ENCODE measurements at places on chromosomes 6 and 20. TPM values are rescaled to one million over a fixed set of nuclear protein-coding genes. Genes with fewer than 3 reads are reported as not detected.

Gene SUMO4
- total RNA-seq, result 11.4 TPM

DNA sequence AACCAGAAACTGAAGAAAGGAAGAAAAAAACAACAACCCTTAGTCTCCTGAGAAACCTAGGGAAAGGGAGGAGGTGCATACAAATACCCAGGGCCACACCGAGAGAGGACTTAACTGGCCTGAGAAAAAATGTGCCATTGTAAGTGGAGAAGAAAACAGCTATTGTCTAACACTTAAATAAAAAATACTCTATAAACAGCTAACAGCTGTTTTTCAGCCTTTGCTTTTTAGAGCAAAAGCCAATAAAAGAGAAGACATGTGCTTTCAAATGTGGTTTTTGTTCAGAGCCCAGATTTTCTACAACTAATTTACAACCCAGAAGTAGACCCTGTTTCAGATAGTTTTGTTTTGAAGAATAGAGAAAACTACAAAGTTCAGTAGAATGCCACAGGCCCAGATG lies 56.0 kb upstream of the SLC22A16 start:
- peaks cover 26% of the 10 kb centered on the region for H3K4me1 ChIP-seq
- H3K4me3 ChIP-seq, result no peak overlapping the region
- H3K27me3 ChIP-seq, result peaks cover 5% of the 10 kb centered on the region
- H3K27ac ChIP-seq, result no peak overlapping the region
- no peak for DNase-seq
- H3K36me3 ChIP-seq, result no peaks in the 10 kb centered on the region

DNA sequence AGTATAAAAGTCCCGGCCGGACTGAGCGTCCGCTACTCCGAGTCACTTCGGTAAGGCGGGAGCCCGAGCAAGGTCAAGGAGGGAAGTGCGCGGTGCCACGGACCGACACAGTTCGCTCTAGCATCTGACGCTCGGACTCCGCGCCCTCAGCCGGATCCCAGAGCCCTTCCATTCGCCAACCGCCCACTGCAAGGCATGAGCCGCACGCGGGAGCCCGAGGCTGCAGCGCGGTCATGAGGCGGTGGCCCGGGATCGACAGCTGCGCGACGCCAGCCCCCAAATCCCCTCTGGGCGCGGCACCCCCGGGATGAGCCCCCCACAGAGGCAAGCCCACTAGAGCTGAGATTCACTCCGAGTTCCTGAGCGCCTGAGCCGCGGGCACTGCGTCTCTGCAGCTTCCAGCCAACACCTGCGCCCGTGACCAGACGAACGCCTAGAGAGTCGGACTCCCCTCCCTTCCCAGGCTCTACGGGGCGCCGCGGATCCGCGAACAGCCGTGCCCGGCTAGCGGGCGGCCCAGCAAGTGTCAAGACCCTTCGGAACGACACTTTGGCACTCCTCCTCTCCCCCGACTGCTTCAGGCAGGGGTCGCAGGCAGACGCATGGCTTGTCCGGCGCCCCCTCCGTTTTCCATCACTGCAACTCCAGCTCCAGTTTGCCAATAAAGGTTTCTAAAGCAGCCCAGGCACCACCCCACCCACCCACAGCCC lies 725 bp upstream of the ISM1 start:
- H3K27ac ChIP-seq, result peak overlapping the region; percentile 39
- H3K27me3 ChIP-seq, result peaks cover 40% of the 10 kb centered on the region
- no peak for DNase-seq
- peak overlapping the region; percentile 88 for H3K4me3 ChIP-seq
- H3K4me1 ChIP-seq, result peaks cover 19% of the 10 kb centered on the region

Gene DUSP22
- 26.9 TPM for total RNA-seq

Gene TDRD6
- not detected for total RNA-seq

Gene SRMS
- total RNA-seq, result not detected

DNA sequence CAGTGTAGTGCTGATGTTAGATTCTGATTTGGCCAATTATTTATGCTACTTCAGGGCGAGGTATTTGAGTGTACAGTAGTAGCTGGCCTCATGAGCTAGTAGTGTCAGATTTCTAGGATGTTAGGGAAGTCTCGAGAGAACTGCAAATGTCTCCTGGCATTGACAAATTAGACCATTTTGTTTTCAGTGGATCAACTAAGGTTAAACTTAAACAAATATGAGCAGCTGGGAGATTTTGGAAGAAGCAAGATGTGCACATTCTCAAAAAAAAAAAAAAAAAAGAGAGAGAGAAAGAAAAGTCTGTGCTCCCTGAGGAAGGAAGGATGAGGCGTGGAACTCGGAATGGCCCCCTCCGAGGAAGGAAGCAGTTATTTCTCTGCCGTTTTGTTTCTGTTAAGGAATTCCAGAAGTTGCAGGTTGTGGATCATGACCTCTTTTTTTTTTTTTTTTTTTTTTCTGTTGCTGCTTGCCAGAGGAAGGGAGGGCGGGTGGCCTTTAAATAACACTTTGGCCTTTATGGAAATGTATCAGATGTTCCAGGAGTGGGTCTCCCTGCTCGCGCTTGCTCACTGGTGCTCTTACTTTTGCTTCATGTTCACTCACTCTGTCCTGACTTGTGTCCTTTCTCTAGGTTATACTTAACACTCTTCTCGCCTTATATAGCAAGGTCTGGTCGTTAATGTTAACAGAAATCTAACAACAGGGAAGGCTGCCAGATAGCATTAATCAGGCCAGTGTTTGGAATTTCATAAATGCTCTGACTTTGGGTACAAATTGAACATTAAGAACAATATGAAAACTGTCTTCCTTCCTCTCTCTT lies 124.4 kb downstream of the TCP11 start:
- H3K4me1 ChIP-seq, result peaks cover 6% of the 10 kb centered on the region
- H3K27me3 ChIP-seq, result no peaks in the 10 kb centered on the region
- H3K27ac ChIP-seq, result no peak overlapping the region
- peaks cover 10% of the 10 kb centered on the region for H3K36me3 ChIP-seq
- H3K4me3 ChIP-seq, result no peak overlapping the region
- no peak for DNase-seq
